ENCODE measurements at places on chromosomes 5 and 9. TPM values are rescaled to one million over a fixed set of nuclear protein-coding genes. Genes with fewer than 3 reads are reported as not detected.

- no peak for DNase-seq
- H3K4me3 ChIP-seq = no peak overlapping the region
- no peaks in the 10 kb centered on the region for H3K36me3 ChIP-seq
- no peaks in the 10 kb centered on the region for H3K4me1 ChIP-seq
These were observed 8.0 kb upstream of the PDZD2 start for GRCh38 chr5:31630931-31631330.

DNA sequence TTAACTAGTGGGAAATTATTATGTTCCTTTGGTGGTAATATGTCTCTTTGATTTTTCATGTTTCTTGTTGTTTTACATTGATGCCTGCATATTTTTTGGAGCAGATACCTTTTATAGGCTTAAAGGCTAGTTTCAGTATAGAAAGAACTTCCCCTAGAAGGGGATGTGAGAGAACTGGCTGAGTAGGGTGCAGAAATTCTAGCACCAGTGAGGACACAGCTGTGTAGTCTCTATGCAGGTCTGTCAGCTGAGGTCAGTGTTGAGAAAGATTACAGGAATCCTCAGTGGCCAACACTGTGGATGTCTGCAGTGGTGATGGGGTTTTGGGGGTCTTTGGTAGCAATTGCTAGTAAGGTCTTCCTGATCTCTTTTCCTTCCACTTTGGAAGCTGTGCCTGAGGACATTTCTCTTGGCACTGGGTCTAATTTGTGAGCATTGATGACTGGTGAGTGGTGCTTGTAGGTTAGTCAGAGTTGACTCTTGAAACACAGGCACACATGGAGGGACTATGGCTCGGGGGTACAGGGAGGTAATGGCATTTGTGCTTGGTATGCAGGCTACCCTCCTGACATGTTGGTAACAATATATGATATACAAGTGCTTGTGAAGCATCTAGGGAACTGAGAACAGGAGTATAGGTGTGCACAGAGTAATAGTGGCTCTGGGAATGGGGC is 221.4 kb downstream of the SPATA31D1 start:
- no peak overlapping the region for H3K4me3 ChIP-seq
- DNase-seq = no peak
- H3K27ac ChIP-seq = no peak overlapping the region
- no peaks in the 10 kb centered on the region for H3K36me3 ChIP-seq

Gene CYSRT1
- 0.23 TPM for total RNA-seq

DNA sequence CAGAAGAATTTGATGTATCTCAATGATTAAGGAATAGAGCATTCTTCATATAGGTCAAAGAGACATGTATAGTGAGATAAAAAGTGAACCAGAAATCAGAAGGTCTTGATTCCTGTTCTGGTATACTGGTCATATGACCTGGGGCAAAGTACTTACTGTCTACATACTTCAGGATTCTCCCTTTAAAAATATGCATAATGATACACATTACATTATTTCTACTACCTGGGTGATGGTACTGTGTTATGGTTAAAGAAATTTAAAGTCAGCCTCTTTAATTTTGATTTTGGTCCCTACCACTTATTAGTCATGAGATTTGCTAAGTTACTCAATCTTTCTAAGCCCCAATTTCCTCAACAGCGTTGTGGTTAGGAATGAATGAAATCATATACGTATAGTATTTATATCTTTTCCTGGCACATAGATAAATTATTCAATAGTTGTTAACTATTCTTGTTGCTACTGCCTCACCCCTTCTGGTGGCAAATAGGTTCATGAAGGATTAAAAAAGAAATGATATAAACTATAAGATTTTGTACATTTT is 984.1 kb downstream of the TLE4 start:
- no peaks in the 10 kb centered on the region for H3K36me3 ChIP-seq
- no peak overlapping the region for H3K27ac ChIP-seq
- no peak overlapping the region for H3K4me3 ChIP-seq

Gene PCDHA13
- total RNA-seq = not detected

GRCh38 chr9:752201-752600 is 89.3 kb upstream of the DMRT1 start:
- H3K36me3 ChIP-seq = no peaks in the 10 kb centered on the region
- no peak for DNase-seq
- H3K4me3 ChIP-seq = no peak overlapping the region
- H3K27me3 ChIP-seq = peaks cover 4% of the 10 kb centered on the region
- H3K27ac ChIP-seq = no peak overlapping the region
- peaks cover 48% of the 10 kb centered on the region for H3K4me1 ChIP-seq

All from activated CD4-positive, alpha-beta T cell treated with anti-CD3 and anti-CD28 coated beads for 36 hours (primary cell).